Left renal cortex interstitium (tissue), 4 donors: ENCODE measurements at places on chromosomes 11 and 22. TPM values are rescaled to one million over a fixed set of nuclear protein-coding genes. Genes with fewer than 3 reads are reported as not detected.

- DNase-seq = no peak
Measured at GRCh38 chr22:45968751-45969413, 8.1 kb downstream of the WNT7B start.

DNA sequence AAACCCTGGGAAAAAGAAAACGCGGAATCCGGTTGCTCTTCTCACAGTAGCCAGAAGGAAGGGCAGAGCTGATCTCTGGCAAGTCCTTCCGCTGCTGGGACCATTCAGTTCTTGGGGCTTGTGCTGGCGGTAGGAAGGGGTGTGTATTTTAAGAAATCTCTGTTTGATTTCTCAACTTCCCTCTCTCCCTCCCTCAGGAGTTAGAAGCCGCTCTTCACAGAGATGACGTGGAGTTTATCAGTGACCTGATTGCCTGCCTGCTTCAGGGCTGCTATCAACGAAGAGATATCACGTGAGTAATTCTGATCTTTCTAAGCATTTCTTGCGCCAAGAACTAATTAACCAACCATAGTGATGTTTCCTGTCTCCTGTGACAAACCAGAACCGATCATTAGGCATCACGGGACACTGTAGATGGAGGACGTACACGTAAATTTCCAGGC is 85.9 kb upstream of the SLC25A18 start:
- DNase-seq = no peak

GRCh38 chr11:120034881-120035630 is 102.9 kb downstream of the TRIM29 start:
- DNase-seq = no peak

DNA sequence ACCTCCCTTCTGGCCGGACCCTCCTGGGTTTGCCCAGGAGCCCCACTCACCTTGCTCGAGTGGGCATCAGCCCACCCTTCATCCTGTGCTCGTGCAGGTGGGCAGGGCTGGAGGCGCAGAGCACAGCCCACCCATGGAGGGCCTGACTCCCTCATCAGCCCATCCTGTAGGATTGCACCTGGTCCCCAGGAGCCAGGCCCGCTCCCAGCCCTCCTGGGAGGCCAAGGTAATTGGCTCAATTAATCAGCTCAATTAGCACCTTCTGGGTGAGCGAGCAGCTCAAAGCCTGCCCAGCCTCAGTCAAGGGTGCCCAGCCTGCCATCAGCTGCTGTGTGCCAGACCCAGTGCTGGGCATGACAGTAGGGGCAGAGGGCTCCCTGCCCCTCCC is 58.1 kb upstream of the NECTIN1 start:
- no peak for DNase-seq

DNA sequence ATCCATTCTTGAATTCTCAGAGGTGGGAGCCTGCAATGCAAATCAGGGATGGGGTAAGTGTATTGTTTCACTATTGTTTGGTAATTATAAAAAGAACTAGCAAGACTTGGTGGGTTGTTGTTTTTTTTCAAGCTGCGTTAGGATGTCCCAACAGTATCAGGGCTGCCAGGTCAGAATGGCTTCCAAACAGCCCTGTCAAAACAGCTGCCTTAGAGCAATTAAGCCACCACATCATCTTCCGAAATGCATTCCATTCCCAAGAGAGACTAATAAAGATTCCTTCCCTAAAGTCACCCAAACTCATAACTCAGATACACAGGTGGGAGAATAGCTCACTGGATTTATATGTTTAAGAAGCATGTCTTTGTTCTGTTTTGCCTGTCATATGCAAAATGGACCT is 23.5 kb downstream of the BBOX1 start:
- DNase-seq = no peak

DNA sequence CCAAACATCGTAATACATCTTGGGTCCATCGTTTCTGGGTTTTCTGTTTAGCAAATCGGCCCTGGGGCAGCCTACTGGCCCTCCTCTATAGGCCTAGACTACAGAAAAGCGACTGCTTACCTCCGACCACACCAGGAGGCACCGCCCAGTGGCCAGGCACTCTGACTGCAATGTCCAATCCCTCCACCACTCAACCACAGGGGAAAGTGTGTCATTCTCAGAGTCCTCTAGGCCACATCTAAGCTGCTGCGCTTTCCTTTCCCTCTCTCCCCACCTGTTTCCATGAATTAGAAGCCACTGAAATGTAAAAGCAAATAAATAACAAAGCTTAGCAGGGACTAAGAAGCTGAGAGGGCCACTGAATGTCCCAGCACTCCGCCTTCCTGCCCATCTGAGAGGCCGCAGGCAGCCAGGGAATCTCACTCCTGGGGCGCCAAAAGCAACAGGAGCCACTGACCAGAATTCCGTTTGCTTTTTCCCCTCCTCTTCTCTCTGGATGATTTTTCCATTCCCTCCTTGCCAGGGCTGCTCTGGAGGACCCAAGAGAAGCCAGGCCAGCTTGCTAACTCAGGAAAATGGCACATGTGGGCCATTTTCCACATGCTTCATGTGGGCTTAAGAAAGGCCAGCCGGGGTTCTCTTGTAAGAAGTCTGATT is 50.1 kb upstream of the FLI1 start:
- DNase-seq = no peak

TBX1 gene
- 0.41 TPM for polyA plus RNA-seq

OR51B5 gene
- 0.92 TPM for polyA plus RNA-seq

PRRG4 gene
- polyA plus RNA-seq = 7.2 TPM

OR52B4 gene
- polyA plus RNA-seq = not detected

MTFP1 gene
- 12.5 TPM for polyA plus RNA-seq
